ENCODE measurements at places on chromosomes 3 and 15.

- no peak for DNase-seq
These were observed 18.2 kb downstream of the TPM1 start for GRCh38 chr15:63060699-63061098.

DNA sequence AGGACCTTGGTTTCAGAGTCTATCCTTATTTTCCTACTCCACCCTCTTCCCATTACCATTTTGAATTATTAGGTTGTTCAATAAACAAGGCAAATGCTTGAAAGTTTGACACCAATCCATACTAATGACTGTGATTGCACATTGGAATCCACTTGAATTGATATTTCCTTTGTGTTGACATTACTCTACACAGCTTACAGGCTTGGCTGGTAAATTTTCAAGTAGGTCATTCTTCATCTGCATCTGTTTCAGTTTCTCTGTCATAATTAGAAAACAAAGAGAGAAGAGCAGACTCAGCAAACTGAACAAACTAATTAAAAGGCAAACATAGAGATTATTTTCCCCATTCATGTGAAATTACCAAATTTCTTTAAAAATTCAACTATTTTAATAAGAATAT is 732.9 kb upstream of the BCHE start:
- DNase-seq: no peak

GRCh38 chr3:135083179-135083578 is 288.1 kb downstream of the EPHB1 start:
- no peak for DNase-seq

DNA sequence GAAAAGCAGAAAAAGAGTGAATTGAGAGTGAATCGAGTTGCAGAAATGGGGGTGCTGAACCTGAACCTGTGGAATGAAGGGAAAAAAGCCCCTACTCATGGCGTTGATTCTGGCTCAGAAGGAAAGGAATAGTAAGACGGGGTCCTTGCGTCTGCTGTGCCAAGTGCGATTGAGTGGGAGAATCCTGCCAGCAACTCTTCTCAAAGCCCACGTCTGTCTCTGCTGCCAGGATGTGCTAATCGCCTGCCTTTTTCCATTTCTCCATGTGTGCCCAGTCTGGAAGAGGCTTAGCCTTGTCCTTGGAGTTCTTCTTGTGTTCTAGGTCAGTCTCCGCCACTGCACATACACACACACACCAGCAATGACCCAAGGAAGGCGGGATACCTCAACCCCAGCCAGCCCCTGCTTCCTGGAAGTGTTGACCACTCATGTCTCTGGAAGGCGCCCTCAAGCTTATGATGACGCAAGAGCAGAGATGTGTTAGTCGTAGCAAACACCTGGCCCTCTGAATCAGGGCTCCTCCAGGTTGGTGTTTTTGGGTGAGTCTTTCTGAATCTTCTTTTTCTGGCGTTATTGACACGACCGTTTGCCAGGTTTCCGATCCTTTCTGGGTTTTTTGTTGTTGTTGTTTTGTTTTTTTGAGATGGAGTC is 262.4 kb upstream of the PROK2 start:
- DNase-seq: no peak

- no peak for DNase-seq
These were observed at the start of gene HOMER2 for GRCh38 chr15:82952158-82953081. Gene HOMER2, minus strand, starts transcription at chr15:82952720. Its CDS starts 185 bp downstream, at chr15:82952535.

DNA sequence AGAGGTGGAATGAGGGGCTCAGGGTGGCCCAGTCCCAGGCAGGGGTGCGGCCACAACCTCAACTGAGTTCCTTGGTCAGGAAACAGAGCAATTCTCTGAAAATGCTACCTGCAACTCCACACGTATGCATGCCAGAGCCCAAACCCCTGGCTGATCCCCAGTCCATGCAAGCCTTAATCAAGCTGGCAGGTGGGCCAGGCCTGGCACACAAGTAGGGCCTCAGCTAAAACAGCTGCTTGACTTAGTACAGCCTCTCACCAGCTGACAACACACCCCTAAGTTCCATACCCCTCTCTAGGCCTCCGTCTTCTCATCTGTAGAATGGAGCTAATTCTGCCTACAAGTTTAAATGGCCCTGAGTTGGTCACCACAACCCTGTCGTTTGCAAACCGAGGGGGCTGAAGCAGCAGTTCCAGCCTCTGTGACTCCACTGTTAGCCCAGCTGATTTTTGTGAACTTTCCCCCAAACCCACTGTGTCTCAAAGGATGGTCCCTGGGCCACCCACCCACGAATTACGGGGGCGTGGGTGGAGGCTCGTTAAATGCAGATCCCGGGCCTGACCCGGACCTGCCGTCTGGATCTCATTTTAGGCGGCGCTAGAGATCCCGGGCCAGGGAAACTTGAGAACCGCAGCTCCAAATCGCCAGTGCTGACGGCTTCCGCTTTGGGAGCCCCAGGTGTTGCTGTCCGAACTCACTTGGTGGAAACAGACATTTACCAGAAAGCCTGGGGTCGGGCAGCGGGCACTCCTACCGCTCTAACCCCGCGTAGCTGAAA is 927 bp downstream of the CHDH start:
- no peak for DNase-seq

DNA sequence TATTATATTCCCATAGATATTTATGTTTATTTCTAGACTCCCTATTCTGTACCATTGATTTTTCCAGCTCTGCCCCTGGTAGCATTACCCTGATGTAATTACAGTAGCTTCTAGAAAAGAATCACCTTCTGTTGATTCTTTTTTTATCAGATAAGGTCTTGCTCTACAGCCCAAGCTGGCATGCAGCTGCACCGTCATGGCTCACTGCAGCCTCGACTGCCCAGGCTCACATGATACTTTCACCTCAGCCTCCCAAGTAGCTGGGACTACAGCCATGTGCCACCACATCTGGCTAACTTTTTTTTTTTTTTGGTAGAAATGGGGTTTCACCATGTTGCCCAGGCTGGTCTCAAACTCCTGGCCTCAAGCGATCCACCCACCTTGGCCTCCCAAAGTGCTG is 41.8 kb downstream of the SLC24A1 start:
- no peak for DNase-seq

DNA sequence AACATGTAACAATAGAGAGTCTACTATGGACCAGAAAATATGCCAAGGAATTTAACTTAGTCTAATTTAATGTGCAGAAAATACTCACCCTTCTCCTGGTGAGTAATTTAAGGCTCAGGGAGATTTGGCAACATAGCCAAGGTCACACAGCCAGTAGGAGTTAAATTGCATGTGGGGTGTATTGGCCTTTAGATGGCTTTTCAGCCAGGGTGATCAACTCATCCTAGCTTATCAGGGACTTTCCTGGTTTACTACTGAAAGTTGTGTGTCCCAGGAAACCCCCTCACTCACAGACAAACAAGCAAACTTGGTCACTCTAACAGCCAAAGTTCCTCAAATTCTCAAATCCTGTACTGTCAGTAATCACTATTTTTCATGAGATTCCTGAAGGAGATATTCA is 2.6 kb upstream of the SLC9A9 start:
- no peak for DNase-seq

- no peak for DNase-seq
These were observed 376.3 kb downstream of the GAP43 start for GRCh38 chr3:115999613-116000012.

GRCh38 chr3:47291158-47291753 is 8.5 kb downstream of the KLHL18 start:
- no peak for DNase-seq

DNA sequence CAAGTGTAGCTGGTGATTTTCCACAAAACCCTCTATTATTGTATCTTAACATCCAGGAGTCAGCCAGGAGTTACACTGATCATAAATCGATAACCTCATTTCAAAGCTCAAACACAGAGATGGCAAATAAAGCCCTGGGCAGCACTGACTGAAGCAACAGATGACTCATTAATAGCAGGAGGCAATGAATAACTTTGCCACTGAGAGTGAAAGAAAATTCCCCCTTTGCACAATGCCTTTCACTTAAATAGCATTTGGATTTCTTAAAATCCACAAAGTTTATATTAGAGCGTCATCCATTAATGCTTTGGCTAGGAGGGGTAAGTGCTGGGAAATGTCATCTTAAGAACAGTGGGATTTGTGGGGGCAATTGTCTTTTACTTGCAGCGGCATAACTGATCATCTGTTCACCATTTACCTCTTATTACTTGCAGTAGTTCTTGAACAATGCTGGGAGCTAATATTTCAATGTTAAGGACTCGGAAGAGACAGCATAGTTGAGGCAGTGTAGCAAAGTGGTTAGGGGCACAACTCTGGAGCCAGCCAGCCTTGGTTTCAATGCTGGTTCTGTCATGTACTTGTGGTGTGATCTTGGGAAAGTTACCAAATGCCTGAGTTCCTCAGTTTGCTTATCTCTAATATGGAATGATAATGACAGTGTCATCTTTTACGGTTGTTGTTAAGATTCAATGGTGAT is 630.4 kb upstream of the TBL1XR1 start:
- no peak for DNase-seq

DNA sequence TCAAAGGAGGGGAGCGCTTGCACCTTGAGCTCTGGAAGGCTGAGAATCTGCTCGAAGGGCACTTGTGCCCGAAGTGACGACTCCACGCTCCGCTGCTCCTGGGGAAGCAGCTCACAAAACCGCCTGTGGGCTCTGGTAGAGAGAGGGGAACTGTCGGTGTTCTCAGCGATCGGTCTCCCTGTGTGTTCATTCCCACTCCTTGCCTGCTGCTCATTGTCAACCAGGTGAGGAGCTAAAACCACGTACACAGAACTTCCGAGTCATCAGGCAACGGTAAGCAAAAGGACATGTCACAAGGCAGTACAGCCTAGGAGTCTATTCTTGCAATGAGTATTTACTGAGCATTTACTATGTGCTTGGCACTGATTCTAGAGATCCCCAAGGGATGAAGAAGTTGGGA is 1.5 kb downstream of the CIB1 start:
- no peak for DNase-seq

- no peak for DNase-seq
These were observed 158.6 kb upstream of the NR2F2 start for GRCh38 chr15:96171853-96172296.

DNA sequence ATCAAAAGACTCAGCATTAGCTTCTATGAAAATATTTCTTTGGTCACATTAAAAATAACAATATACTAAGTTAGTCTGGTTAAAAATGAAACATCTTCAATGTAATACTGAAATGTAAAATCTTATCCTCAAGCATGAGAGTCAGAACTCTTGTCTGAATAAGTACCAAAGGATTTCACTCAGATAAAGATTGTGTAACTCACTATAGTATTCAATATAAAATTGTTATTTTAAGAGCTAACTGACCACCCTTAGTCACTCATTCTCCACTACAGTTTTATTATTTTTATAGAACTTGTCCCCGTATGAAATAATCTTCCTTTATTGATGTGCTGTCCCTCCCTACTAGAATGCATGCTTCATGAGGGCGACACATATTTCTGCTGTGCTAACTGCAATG is 426.3 kb downstream of the MECOM start:
- no peak for DNase-seq

- no peak for DNase-seq
These were observed 5.1 kb upstream of the DNAH1 start for GRCh38 chr3:52310861-52311575.

- DNase-seq: no peak
These were observed 7.0 kb downstream of the BHLHE40 start for GRCh38 chr3:4986175-4986781.

DNA sequence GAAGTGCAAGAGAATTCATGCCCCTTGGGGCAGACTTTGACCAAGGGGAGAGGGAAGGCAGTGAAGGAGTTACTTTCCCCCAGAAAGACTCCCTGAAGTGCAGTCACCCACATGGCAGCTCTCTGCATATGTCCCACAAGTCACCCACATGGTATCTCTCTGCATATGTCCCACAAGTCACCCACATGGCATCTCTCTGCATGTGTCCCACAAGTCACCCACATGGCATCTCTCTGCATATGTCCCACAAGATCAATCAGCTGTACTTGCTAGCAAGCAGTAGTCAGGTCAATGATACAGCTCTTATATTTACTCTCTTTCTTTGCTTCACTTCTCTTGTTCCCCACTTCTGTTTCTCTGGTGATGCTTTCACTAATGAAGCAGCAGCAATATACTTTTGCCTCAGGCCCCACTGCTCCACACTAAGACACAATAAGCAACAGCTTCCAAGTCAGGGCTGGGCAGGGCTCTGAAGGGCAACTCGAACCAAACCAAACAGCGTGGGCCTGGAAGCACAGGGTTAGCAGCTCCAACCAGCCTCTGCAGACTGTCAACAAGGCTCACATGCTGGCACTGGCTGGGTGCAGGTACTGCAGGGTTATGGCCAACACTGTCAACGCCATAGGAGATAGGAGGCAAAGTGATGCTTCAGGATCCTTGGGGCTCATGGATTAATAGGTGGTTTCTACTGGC is 46.7 kb downstream of the THBS1 start:
- DNase-seq: no peak

GRCh38 chr3:98807011-98807410 is 43.9 kb downstream of the ST3GAL6 start:
- no peak for DNase-seq

DNA sequence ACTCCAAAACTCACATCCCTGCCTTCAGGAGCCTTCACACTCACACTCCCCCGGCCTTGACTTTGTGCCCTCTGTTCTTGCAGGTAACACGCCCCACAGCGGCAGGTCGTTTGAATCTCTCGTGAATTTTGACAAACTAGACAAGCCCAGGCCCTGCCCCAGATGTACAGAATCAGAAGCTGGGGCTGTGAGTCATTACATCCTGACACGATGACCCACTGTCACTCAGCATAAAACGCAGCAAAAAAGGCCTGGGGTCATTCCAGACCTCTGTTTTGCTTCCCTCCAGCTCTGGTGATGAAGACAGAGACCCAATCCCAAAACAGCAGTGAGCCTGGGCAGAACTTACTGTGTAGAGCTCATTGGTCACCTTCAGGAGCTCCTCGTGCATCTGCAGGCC is 116.4 kb upstream of the RAD18 start:
- no peak for DNase-seq
